ENCODE measurements at places on chromosomes 1 and 21.

DNA sequence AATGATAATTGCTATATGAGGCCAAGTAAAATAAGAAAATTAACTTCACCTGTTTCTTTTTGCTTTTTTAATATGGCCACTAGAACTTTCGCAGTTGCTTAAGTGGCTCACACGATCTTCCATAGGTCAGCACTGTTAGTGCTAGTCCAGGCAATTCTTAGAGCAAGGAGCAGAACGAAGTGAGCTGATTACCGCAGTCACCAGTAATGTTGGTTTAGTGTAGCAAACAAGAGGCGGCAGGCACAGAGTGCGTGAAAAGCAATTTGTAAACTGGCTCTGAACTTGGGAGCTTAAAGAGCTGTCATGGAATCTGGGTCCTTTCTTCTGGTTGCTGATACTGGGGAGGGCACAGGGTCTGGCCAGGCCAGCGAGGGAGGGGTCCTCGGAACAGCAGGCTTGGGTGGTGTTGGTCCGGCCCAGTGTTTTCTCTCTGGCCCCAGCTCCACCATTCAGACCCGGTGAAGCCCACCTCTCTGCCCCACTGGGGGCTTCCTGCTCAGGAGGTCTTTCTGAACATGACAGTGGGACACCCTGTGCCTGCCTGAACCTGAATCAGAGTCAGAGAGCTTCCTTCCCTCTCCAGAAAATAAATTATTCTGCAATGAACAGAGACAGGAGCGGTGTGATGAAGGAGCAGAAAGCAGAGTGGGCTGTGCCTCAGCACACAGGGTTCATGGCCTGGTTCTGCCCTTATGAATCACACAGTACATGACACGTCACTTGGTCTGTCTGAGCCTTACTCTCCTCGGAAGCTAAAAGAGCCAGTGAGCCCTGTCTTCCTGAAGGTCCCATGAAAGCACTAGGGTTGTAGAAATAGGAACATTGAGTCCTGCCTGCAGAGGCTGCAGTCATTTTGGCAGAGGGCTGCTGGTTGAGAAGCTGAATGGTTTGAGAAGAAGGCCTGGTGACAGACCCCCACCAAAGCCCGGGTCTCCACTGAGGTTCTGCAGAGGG, 11.9 kb downstream of the ETS2 start:
- H3K36me3 ChIP-seq: peaks cover 76% of the 10 kb centered on the region
- H3K4me3 ChIP-seq: no peak overlapping the region
- H3K27ac ChIP-seq: peak overlapping the region; percentile 99
- peaks cover 9% of the 10 kb centered on the region for H3K4me1 ChIP-seq

- H3K36me3 ChIP-seq: no peaks in the 10 kb centered on the region
- no peak overlapping the region for H3K4me3 ChIP-seq
- no peaks in the 10 kb centered on the region for H3K27me3 ChIP-seq
These were observed 177.3 kb upstream of the LYPLAL1 start for GRCh38 chr1:218996362-218996761.

GRCh38 chr1:21931171-21932093, 5.7 kb downstream of the HSPG2 start:
- peak overlapping the region; percentile 53 for H3K4me3 ChIP-seq
- no peak for DNase-seq

DNA sequence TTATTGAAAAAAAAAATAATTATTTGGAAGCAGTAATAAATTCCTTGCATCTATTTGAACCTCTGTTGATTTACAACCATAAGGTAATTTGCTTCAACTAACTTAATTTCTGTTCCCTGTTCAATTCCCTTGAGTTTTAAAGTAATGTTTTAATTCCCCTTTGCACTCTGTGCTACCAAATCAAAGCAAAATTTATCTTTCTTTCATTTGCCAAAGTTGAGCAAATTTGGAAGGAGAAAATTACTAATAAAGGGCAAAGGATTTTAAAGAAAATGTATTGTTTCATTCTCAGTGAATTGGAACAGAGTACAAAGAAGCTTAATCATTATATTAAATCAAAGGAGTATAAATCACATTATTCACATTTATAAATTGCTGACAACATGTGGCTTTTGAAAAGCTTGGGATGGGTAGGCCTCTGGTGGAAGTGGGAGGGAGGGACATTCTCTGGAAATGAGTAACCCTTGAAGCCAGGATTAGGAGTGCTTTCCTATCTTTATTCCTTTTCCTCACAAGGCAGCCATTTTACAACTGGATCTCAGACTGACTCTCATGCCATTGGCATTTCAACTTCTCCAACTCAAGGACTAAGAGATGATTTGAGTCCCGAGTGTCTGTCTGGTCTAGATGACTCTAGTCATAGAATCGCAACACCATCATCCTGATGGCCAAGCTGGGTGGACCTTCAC, 331.6 kb upstream of the DUSP10 start:
- H3K4me3 ChIP-seq: no peak overlapping the region
- DNase-seq: no peak
- peaks cover 4% of the 10 kb centered on the region for H3K4me1 ChIP-seq
- H3K27ac ChIP-seq: no peak overlapping the region
- no peaks in the 10 kb centered on the region for H3K36me3 ChIP-seq
- no peaks in the 10 kb centered on the region for H3K27me3 ChIP-seq

DNA sequence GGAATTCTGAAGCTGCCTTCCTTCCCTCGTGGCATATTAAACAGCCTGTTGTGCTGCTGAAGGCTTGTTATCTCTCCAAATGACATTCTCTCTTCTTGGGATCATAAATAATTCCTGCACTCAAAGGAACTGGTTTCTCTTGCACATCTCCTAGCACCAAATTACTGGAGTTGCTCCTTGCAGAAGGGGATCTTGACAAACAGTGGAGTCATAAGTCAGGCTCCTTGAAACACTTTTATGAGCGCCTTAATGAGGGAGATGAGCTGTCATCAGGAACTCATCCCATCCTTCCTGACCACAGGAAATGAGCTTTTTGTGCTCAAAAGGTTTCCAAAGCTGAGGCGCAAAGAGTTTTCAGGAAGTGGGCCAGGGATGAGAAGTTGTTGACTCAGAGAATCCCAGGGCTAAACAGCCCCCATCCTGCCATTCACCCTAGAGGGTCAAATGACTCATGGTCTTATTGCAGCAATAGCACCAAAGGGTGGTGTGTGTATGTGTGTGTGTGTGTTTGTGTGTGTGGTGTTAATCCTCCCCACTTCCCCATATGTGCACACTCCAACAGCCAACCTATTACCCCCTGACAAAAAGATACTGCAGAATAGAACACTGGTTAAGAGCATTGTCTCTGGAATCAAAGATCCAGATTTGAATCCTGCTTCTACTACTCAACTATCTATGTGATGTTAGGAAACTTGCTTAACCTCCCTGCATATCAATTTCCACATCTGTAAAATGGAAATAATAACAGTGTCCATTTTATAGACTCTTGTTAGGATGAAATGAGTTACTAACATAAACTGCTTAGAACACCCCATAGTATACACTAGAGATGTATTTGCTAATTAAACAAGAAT, 2.8 kb upstream of the PHC2 start:
- peak overlapping the region; percentile 21 for H3K27ac ChIP-seq
- peaks cover 38% of the 10 kb centered on the region for H3K4me1 ChIP-seq
- no peaks in the 10 kb centered on the region for H3K27me3 ChIP-seq
- no peak for DNase-seq
- H3K4me3 ChIP-seq: no peak overlapping the region

GRCh38 chr1:224757508-224757907, 141.4 kb downstream of the CNIH3 start:
- no peak overlapping the region for H3K4me3 ChIP-seq
- DNase-seq: no peak
- no peaks in the 10 kb centered on the region for H3K27me3 ChIP-seq
- H3K27ac ChIP-seq: no peak overlapping the region

DNA sequence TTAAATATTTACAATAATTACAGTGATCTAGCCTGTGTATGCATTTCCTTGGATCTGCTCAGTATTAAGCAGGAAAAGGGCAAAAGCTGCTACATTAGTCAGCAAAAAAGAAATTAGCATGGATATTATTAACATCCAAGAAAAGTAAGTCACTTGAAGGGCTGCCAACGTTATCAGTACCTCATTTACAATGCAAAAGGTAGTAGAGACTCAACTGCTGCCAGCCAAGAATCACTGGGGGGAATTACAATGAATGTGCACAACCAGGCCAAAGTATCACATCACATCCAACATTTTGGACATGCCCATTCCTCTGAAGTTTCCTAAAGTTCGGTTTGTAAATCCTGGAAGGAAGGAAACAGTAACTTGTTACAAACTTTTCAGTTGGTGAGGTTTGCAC, 1.9 kb downstream of the CNN3 start:
- peaks cover 56% of the 10 kb centered on the region for H3K4me1 ChIP-seq
- peak overlapping the region; percentile 100 for H3K27ac ChIP-seq
- peak overlapping the region; percentile 100 for H3K4me3 ChIP-seq
- no peak for DNase-seq
- peaks cover 28% of the 10 kb centered on the region for H3K36me3 ChIP-seq
